ENCODE measurements at places on chromosomes 13 and 19. TPM values are rescaled to one million over a fixed set of nuclear protein-coding genes. Genes with fewer than 3 reads are reported as not detected.

DNA sequence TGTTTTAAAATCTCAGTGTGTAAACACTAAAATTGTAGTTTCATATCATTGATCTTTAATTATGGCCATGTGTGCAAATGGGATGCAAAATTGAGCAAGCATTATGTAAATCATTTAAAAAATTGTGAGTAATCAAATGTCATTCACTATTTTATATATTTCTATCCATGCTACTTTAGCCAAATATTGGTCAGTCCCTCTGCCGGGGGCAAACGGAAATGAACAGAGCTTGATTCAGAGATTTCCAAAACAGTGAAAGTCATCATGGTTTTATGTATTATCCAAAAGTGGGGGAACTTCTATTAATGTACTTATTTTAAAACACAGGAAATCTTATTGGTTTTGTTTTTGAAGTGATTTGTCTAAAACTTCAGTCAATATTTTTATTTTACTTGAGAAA lies 219.1 kb downstream of the IRS2 start:
- ATAC-seq: no peak

DNA sequence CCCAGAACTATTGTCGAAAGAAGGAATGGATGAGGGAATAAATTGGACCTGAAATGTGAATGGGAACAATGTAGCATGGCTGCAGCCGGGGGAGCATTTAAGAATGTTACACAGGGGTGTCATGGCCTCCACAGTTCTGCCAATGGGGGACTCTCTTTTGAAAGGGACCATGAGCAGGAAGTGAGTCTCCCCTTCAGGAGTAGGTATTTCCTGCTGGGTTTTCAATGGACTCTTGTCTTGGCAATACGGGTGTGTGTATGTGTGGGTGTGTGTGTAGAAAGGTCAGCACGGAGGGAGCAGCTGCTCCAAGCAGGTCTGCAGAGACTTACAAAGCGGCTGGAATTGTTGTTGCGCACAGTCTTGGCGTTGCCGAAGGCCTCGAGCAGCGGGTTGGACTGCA lies 24.4 kb downstream of the MYO1F start:
- no peak for ATAC-seq

DNA sequence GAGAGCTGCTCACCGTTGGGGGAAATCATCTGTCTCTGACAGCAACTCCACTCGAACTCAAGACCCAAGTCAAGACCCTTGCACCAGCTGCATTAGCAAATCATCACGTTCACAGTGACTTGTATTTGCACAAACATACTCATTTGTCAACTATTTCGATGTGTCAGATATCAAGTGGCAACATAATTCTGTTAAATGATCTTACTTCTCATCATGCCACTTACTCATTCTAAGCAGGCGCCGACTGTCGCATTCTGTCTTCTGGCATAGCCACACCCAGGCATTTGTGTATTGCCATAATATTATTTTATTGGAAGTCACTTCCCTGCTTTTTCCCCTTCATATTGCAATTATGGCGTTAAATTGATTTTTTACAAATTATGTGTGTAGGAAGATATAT lies 23.0 kb upstream of the ATP1A3 start:
- no peak for ATAC-seq

- no peak for ATAC-seq
Observed at GRCh38 chr13:85347251-85347650, 452.0 kb downstream of the SLITRK6 start.

GRCh38 chr13:93169980-93170379 lies 56.6 kb upstream of the GPC6 start:
- ATAC-seq: peak; percentile 85

DNA sequence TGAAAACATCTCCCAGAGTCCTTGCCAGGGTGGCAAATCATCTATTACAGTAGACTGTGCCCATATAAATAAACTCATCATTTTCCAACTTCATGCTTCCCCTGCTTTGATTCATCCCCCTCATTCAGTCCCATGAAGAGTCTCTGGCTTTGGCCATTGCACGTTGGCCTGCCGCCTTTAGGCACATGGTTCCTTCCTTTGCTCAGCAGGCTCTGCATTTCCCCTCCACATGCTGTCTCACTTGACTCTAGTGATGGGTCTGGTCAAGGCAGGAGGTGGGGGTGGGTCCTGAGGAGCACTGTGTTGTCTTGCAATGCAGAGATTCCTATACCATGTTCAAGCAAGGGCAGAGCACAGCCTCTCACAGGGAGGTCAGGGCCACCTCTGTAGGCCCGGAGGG lies 48.8 kb upstream of the ARGLU1 start:
- ATAC-seq: no peak

DNA sequence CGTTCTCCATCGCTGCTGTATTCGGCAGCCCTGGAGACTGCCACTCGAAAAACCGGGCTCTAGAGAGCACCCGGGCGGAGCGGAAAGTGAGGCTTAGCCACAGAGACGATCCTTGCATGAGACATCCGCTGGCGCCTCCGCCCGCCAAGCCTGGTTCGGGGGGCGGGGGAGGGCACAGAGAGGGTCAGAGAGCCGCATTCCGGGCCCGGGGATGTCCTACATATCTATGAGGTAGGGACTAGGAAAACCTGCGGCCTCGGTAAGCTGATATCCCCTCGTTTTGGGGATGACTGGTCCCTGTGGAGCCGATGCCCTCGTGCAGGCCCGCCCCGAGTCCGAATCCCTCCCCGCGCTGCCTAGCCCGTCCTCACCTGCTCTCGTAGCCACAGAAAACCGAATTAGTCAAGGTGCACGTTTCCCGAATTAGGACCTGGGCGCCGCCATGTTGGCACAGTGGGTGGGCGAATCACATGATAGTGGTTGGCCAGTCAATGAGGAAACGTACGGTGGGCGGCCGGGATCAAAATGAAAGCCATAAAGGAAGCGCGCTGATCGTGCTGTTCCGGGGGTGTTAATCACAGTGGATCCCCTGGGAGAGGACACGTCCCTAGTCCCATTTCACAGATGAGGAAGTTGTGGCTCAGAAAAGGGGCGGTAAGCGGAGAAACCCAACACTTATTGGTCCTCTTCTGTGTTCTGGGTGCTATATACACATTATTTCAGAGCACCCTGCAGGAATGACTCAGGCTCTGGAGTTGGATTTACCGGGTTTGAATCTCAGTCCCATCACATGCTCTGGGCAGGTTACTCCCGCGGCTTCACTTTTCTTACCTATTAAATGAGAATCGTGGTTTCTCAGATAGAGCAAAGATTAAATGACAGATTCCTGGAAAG lies at the start of gene TRMT1:
Gene TRMT1 (minus strand): TSS at position 459 of the 894 bp plus-strand sequence. CDS start 341 bp downstream, at position 118.
- ATAC-seq: peak; percentile 67

GRCh38 chr13:73987618-73988017 lies 146.6 kb downstream of the KLF12 start:
- ATAC-seq: no peak

- ATAC-seq: no peak
Observed at GRCh38 chr13:60645676-60646075, 248.7 kb downstream of the TDRD3 start.

- ATAC-seq: no peak
Observed at GRCh38 chr19:15253513-15253912, 21.3 kb upstream of the EPHX3 start.

TTC9B gene
- not detected for total RNA-seq

C19orf73 gene
- 1.3 TPM for total RNA-seq

PTH2 gene
- total RNA-seq: not detected

VWA8 gene
- 7.4 TPM for total RNA-seq
